ENCODE measurements at places on chromosomes 1 and 21.

DNA sequence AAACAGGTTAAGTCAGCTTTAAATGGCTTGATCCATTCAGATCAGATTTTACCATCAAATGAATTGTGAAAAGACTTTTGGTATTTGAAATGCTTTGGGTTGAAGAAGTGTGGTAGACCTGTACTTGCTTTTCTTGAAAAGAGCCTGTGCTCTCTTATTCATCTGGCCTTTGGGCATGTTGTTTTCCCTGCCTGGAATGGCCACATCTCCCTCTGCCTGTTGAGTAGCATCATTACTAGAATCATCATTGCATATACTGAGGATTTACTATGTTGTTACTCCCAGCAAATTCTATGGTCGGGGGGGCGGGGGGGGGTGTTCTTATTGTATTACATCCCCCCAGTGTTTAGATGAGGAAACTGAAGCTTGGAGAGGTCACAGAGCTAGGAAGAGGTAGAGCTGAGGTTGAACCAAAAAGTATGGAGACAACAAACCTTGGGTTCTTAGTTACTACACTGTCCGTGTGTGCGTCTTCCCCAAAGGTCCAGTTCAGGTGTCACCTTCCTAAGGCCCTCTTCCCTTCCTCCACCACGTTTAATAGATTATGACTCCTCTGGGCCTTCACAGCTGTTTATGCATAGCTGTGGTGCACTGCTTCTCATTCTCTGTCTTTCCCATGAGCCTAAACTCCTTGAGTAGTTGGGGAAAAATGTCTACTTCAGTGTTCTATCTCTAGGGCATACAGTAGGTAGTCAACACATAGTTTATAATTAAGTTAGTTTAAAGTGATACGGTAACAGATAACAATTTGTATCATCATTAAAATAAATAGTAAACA, 246.4 kb upstream of the HOOK1 start:
- DNase-seq: no peak

DNA sequence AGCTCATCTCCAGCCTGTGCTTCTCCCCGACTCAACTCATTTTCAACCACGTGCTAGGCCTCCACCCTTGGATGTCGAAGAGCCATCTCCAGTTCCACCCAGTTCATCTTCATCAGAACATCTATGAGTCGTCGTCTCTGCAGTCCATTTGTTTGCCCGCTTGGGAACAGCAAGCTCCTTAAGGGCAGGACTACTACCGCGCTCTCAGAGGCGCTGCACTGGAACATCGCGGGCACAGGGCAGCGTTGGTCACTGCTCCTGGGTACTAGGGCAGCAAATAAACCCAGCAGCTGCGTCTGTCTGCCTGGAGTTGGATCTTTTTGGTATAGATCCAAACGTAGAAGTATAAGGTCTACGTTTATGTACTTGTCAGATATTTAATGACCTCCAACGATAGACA, 478 bp upstream of the PRDM2 start:
- DNase-seq: no peak

DNA sequence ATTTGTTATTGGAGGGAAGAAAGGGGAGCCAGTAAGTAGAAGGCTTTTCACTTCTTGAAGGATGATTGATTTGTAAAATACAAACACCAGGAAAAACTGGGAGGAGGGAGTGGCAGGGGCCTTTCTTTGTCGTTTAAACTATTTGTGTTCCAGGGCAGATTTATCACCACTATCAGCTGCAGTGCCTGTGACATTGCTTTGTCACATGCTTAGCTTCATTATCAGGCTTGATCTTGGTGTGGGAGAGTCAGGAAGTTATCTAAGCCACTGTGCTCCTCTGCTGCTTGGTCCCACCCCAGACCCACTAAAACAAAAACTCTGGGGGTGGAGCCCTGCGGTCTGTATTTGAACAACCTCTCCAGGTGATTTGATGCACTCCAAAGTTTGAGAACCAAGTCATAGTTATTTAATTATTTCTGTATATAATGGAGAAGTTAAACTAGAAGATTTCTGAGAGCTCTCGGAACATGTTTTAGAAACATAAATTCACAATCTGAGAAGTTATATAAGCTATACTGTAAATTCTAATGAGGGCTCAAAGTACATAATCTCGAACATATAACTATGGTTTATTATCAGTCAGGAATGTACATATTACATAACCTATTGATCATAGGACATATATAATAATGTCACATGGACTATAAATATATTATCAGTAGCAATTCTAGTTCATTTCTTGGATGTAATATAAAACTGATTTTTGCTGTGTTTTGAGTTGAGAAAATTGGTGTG, 87.9 kb downstream of the CDC14A start:
- peak; percentile 21 for DNase-seq

GRCh38 chr1:17097147-17097546, 22.1 kb downstream of the PADI2 start:
- DNase-seq: peak; percentile 12

GRCh38 chr1:189205863-189206262, 1271.8 kb downstream of the BRINP3 start:
- DNase-seq: no peak

DNA sequence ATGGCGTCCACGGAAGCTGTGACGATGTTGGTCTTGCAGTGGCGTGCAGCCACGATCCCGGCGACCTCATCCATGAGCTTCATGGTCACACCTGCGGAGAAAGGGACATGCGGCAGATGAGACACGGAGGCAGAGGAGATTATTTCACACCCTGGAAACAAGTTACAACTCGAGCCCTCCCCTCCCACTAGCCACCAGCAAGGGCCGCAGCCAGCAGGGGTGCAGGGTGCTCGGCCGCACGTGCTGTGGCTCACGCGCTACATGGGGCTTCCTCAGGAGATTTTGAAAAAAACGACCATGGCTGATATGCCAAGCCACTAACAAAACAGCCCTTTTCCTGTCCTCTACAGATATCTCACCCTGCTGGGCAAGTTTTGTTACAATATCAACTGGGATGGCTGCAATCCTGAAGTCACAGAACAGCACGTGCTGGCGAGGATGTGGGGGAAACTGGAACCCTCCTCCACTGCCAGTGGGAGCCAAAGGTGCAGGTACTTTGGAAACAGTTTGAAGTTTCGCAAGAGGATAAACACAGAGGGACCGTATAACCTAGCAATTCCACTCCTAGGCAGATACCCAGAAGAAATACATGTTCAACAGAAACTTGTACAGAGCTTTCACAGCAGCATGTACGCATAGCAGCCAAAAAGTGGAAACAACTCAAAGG, 34.1 kb upstream of the GPR153 start:
- DNase-seq: no peak

DNA sequence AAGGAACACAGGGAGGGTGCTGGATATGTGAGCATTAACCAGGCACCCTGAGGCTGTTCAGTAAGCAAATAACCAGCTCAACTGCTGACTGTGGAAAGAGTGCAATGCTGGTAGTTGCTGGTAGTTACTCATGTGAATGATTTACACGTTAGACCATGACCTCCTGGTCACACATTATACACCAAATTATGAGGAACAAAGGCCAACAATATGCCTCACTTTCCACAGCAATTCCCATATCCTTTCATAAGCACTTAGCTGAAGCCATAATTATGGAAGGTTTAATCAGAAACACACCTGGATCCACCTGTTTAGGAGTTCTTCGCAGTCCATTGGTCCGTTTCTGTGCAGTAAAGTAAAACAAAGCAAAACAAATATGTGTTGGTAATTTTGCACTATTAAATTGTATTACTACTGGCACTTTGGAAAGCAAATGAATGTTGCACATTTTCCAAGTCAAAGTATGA, 281.8 kb downstream of the VAV3 start:
- peak; percentile 98 for DNase-seq

DNA sequence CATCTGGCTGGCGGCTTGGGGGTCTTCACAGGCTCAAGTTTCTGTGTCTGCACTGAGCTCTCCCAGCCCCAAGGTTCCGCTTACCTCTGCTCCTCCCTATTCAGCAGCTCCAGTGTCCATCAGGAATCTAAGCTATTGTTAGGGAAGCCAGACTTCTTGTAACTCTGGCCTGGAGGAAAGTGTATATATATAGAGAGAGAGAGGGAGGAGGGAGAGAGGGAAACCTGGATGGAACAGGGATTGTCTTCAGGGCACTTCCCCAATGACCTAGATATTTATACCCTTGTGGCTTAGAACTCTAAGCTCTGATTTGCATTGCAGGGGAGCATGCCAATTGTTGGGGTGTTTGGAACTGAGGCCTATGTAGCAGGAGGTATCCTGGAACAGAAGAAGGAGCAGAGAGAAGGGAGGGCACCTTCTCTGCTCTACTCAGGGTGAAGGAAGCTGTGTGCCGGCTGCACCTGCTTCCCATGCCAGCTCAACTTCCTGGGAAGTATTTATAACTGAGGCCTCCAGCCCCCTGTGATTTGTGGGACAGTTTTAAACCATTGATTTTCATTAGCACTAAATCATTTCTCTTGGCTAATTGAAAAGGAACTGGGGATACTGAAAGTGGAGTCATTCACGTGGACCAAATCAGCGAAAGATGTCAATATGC, 70.9 kb downstream of the NAV1 start:
- DNase-seq: no peak

DNA sequence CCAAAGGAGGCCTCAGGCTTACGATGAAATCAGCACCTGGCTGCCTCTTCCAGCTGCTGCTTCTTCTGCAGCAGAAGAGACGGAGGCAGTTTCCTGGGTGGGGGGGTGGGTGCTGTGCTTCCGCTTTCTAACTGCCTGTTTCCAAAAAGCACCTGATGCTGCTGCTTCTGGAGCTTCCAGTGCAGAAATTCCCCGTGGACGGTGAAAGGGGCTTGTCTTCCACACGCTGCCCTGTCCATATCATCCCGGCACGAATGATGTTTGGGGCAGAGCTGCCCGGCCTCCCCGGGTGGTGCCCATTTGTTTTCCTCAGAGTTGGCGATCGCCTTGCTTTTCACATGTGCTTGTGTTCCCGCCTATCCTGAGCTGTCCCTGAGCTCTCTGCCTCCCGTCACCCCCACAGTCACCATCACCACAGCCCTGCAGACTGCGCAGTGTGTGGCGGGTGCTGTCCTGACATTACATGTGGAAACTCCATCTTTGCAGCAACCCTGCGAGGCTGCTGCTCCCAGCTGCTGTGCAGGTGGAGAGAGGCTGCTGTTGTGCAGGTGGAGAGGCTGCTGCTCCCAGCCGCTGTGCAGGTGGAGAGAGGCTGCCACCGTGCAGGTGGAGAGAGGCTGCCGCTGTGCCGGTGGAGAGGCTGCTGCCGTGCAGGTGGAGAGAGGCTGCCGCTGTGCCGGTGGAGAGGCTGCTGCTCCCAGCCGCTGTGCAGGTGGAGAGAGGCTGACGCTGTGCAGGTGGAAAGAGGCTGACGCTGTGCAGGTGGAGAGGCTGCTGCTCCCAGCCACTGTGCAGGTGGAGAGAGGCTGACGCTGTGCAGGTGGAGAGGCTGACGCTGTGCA, 1.8 kb downstream of the TTLL10 start:
- DNase-seq: no peak

DNA sequence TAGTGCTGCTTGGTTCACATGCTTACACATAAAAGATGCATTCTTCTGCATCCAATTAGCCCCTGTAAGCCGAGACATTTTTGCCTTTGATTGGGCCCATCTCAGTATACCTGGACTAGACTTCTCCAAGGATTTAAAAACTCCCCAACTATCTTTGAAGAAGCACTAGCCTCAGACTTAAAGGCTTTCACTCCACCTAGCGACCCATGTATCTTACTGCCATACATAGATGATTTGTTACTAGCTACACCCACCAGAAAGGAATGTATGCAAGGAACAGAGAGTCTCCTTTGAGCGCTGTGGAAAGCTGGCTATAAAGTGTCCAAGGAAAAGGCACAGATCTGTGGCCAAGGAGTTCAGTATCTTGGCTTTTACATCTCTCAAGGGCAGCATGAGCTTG, 91.7 kb downstream of the LIPI start:
- no peak for DNase-seq

DNA sequence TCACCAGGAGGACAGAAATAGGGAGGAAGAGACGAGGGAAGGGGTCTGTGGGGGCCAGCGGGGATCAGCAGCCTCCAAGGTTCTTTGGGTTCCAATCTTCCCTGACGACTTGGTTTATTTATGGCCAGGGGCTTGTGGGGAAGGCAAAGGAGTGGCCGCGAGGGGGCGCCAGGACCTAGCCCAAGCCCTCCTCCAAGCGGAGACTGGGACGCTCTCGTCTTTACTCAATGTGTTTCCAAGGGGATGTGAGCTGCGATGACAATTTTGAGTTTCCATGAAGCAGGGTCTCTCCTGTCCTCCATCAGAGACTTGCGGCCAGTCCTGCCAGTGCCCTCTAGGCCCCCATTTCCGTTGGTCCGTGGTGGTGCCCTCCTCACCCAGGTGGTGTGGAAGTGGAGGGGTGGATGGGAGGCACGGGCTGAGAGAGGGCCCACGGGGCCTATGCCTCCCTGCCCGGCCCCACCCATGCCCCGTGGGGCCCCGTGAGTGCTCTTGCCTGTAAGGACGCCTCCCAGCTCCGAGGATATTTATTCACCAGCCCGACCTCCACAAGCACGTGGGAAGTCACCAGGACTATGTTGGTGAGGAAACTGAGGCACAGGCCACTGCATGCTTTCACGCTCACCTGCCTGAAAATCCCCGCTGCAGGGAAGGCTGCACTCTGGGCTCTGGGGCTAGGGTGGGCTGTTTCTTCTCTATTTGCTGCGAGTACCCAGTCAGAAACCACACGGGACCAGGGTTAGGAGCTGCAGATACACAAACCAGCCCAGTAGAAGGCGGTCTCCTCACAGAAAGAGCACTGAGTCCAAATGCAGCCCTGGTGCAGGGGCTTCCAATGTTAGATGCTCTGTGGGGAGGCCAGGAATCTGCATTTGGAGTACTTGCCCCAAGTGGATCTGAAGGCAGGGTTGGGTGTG, 26.5 kb downstream of the DMRTB1 start:
- peak; percentile 62 for DNase-seq

DNA sequence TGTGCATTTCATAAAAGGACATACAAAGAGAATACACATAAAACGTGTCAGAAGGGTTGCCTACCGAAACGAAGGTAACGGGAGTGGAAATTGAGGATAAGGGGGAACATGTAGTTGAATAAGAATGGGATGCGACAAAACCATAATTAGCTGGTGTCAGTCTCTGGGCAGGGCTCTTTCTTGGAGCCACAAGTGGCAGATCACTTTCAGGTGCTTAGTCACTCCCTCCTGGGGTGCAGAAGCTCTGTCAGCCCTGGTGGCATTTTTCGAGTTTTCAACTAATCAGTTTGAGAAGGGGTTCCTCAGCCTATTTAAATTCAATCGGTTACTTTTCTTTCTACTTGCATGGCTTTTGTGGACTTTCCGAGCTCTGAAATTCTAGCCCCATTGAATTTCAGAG, 133.9 kb upstream of the IGSF21 start:
- DNase-seq: no peak

DNA sequence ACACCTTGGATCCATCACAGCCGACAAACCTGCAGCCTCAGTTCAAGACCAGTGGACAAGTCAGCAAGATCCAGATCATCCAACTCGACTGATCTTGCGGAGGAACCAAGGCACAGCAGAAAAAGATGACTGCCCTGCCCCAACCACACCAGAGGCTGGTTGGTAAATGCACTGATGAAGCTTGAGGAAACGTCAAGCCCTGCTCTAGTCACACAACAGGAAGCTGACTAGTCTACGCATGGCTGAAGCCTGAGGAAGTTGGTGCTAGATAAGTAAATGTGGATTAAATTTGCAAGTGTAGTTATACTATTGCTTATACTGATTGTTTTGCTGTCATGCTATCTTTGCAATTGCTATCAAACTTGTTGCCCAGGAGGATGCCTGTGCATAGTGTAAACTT, 89.0 kb downstream of the LIPI start:
- DNase-seq: no peak

Data from trophoblast cell (in vitro differentiated cells and primary cell).